Pancreas (tissue), 10 donors: ENCODE measurements at places on chromosomes 12 and 14. TPM values are rescaled to one million over a fixed set of nuclear protein-coding genes. Genes with fewer than 3 reads are reported as not detected.

GRCh38 chr12:11593013-11593412 lies 56.5 kb upstream of the ETV6 start:
- no peak overlapping the region for H3K4me3 ChIP-seq
- H3K4me1 ChIP-seq = no peaks in the 10 kb centered on the region
- no peak overlapping the region for H3K27ac ChIP-seq
- H3K27me3 ChIP-seq = no peaks in the 10 kb centered on the region
- no peak for DNase-seq

GRCh38 chr14:84584511-84584910 lies 945.4 kb upstream of the FLRT2 start:
- peaks cover 11% of the 10 kb centered on the region for H3K4me1 ChIP-seq
- DNase-seq = no peak
- no peaks in the 10 kb centered on the region for H3K27me3 ChIP-seq
- no peak overlapping the region for H3K27ac ChIP-seq

DNA sequence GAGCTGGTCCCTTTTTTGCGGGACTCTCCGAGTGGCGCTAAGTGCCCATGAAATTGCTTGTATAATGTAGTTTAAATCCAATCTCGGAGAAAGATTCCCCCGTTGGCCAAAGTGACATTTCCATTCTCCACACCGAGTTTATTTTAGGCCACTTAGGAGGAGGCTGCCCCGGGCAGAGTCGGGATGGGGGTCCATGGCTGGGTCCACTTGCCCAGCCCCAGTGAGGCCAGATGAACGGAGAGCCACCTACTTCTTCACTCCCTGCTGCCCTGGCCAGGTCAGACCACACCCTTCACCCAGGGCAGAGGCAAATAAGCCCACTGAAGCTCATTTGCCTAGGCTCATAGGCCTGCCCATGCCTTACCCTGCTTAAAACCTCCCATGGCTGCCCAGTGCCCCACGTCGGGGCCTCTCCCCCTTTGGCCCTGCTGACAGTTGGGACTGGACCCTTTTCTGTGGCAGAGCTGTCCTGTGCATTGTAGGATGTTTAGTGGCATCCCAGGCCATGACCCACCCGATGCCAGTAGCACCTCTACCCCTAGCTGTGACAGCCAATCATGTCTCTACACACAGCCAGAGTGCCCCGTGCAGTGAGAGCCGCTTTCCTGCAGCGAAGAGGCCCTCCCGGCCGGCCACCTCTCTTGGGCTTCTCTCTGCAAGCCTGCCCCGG lies 51.3 kb downstream of the FAM222A start:
- no peak overlapping the region for H3K27ac ChIP-seq
- no peaks in the 10 kb centered on the region for H3K27me3 ChIP-seq
- H3K4me1 ChIP-seq = no peaks in the 10 kb centered on the region
- no peaks in the 10 kb centered on the region for H3K36me3 ChIP-seq
- no peak for DNase-seq
- H3K4me3 ChIP-seq = no peak overlapping the region

GRCh38 chr12:108905725-108906124 lies 25.8 kb downstream of the DAO start:
- DNase-seq = no peak
- H3K27ac ChIP-seq = no peak overlapping the region
- H3K27me3 ChIP-seq = no peaks in the 10 kb centered on the region
- H3K36me3 ChIP-seq = no peaks in the 10 kb centered on the region

- H3K27ac ChIP-seq = no peak overlapping the region
- H3K4me3 ChIP-seq = no peak overlapping the region
- no peak for DNase-seq
- no peaks in the 10 kb centered on the region for H3K4me1 ChIP-seq
Measured at GRCh38 chr14:51507511-51507905, 144.2 kb upstream of the FRMD6 start.

HPD gene
- 2.8 TPM for polyA plus RNA-seq

TESPA1 gene
- polyA plus RNA-seq = 0.14 TPM

GRCh38 chr12:12817616-12818015 lies 4.5 kb downstream of the DDX47 start:
- DNase-seq = no peak
- H3K27ac ChIP-seq = no peak overlapping the region
- peaks cover 7% of the 10 kb centered on the region for H3K36me3 ChIP-seq
- no peaks in the 10 kb centered on the region for H3K27me3 ChIP-seq
- no peak overlapping the region for H3K4me3 ChIP-seq
- H3K4me1 ChIP-seq = no peaks in the 10 kb centered on the region

GRCh38 chr14:20690848-20691640 lies 2.5 kb downstream of the ANG start:
- H3K4me3 ChIP-seq = no peak overlapping the region
- peaks cover 31% of the 10 kb centered on the region for H3K4me1 ChIP-seq
- H3K36me3 ChIP-seq = no peaks in the 10 kb centered on the region
- no peaks in the 10 kb centered on the region for H3K27me3 ChIP-seq

PTPN21 gene
- 5.0 TPM for polyA plus RNA-seq

DNA sequence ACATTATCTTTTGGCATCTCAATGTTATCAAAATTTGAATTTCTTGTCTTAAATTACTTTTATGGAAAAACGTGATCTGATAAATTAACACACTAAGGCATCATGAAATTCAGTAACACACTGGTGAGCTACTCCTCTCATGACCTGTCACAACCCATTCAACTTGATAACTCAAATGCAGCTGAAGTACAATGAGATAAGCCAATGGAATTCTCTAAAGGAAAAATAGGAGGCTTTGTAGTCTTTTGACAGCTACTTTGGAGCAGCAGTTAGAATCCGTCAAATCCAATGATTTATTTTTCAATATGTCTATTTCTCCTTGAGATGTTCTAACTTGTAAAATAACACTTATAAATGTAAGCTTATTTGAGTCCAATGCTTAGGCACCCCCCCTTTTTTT lies 1029.4 kb downstream of the TRHDE start:
- H3K36me3 ChIP-seq = no peaks in the 10 kb centered on the region
- DNase-seq = no peak
- no peak overlapping the region for H3K27ac ChIP-seq
- no peaks in the 10 kb centered on the region for H3K27me3 ChIP-seq
- H3K4me3 ChIP-seq = no peak overlapping the region

RAB15 gene
- 7.5 TPM for polyA plus RNA-seq

HOXC12 gene
- polyA plus RNA-seq = not detected

PLBD1 gene
- polyA plus RNA-seq = 3.2 TPM

DNA sequence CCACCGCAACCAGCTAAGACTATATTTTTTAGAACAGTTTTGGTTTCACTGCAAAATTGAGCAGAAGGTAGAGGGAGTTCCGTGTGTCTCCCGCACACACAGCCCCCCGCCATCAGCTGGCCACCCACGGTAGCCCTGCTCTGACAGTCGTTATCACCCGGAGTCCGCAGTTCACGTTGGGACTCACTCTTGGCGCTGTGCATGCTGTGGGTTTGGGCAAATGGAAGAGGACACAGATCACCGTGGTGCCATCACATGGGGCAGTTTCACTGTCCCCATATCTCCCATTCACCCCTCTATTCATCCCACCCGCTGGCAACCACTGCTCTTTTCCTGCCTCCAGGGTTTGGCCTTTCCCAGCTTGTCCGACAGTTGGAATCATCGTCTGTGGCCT lies 31.8 kb upstream of the ULK1 start:
- H3K4me1 ChIP-seq = no peaks in the 10 kb centered on the region
- no peak overlapping the region for H3K27ac ChIP-seq
- no peak for DNase-seq
- H3K36me3 ChIP-seq = no peaks in the 10 kb centered on the region
- no peak overlapping the region for H3K4me3 ChIP-seq

SMCO2 gene
- polyA plus RNA-seq = not detected

GRCh38 chr14:81062380-81062779 lies 107.0 kb downstream of the TSHR start:
- no peaks in the 10 kb centered on the region for H3K36me3 ChIP-seq
- no peaks in the 10 kb centered on the region for H3K27me3 ChIP-seq
- DNase-seq = no peak
- H3K4me3 ChIP-seq = no peak overlapping the region

STON2 gene
- polyA plus RNA-seq = 0.76 TPM

FOXN4 gene
- 0.12 TPM for polyA plus RNA-seq

DNA sequence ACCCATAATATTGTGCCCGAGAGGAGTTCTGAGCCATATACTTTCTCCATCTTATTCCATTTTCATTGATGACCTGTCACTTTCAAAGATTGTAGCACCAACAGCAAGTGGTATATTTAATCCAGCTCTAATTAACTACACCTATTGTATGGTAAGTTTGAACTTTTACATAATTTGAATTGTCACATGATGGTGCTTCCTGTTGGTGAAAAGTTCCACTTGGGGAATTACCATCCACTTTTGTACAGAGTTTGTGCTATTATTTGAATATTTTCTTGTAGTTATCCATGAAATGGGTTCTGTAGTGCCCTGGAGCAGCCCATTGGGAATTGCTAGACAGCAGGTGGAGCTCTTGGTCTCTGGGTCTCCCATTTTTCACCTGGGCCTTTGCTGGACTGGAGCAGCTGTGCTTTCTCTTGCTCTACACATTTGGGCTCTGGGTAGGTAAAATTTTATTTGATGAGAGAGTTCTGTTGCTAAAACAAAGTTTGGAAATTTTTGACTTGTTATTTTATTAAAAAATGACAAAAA lies 3.0 kb downstream of the SMCO3 start:
- no peaks in the 10 kb centered on the region for H3K36me3 ChIP-seq
- H3K27ac ChIP-seq = no peak overlapping the region
- no peak for DNase-seq
- H3K27me3 ChIP-seq = no peaks in the 10 kb centered on the region

OLR1 gene
- polyA plus RNA-seq = 0.80 TPM

DNA sequence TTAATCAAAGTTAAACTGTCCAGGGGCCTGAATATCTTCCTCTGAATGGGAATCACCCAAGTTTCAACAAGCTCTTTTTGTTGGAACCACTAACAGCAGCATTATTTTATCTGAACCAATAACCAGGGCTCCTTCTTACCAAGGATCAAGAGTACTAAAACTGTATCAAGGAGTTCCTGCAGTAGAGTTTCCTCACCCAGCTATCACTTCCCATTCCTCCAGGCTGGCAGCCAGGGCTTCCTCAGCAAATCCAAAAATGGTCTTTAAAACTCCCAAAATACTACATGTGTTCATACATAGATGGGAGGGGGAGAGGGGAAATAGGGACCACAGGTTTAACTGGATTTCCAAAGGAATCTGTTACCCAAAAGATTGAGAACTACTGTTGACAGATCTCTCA lies 10.5 kb downstream of the FMNL3 start:
- no peaks in the 10 kb centered on the region for H3K36me3 ChIP-seq
- H3K27ac ChIP-seq = no peak overlapping the region
- no peak overlapping the region for H3K4me3 ChIP-seq
- no peak for DNase-seq

DNA sequence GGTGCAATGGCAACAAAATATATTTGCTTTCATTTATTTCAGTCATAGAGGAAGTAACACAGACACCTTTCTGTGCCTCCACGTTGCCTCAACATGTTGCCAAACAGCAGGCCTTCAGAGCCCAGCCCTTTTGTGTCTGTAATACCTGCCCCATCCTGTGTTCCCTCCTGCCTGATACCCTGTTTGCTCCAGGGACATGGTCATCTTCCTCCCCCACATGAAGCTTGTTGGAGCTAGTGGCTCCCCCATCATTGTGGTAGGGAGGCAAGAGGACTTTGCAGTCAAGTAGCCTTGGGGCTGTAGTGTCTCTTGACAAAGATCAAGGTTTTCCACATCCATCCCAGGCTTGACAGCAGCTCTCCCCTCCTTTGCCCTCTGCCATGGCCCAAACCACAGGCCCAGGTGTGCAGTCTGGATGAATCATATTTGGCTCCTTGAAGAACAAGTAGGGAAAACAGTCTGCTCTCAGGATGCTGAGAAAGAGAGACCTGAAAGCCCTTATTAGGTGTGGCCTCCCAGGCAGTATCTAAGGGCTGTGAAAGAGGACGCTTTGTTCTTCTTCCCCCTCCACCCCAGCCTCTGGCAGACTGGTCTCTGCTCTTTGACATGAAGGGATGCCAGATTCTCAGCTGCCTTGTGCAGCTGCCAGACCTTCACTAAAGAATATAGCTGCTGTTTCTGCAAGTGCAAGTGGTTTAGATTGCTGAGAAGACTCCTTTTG lies 329.0 kb downstream of the C12orf75 start:
- H3K4me1 ChIP-seq = no peaks in the 10 kb centered on the region
- H3K27ac ChIP-seq = no peak overlapping the region
- no peaks in the 10 kb centered on the region for H3K27me3 ChIP-seq
- H3K36me3 ChIP-seq = no peaks in the 10 kb centered on the region
- H3K4me3 ChIP-seq = no peak overlapping the region

- no peaks in the 10 kb centered on the region for H3K4me1 ChIP-seq
- H3K36me3 ChIP-seq = no peaks in the 10 kb centered on the region
- H3K27me3 ChIP-seq = no peaks in the 10 kb centered on the region
- DNase-seq = no peak
- H3K4me3 ChIP-seq = no peak overlapping the region
Measured at GRCh38 chr12:117046011-117046369, 53.2 kb downstream of the TESC start.

SLC25A21 gene
- 0.46 TPM for polyA plus RNA-seq

ERP29 gene
- 54.5 TPM for polyA plus RNA-seq

GALNT9 gene
- polyA plus RNA-seq = 0.09 TPM

DNA sequence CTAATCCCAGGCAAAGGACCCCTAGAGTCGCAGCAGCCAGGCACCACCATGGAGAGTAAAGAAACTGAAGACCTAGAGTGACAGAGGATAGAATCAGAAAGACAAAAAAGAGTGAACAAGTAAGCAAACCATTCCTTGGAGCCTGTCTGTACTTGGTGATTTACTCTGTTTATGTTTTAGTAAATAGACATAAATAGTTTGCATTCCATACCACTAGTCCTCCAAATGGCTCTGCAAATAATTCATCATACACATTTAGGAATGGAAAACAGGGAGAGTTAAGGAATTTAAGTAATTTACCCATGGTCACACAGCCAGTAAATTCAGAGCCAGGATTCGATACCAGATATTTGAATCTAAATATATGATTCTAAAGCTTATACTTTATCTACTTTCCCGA lies 2.8 kb downstream of the OLR1 start:
- H3K4me3 ChIP-seq = no peak overlapping the region
- DNase-seq = no peak
- H3K36me3 ChIP-seq = no peaks in the 10 kb centered on the region
- no peak overlapping the region for H3K27ac ChIP-seq

DNA sequence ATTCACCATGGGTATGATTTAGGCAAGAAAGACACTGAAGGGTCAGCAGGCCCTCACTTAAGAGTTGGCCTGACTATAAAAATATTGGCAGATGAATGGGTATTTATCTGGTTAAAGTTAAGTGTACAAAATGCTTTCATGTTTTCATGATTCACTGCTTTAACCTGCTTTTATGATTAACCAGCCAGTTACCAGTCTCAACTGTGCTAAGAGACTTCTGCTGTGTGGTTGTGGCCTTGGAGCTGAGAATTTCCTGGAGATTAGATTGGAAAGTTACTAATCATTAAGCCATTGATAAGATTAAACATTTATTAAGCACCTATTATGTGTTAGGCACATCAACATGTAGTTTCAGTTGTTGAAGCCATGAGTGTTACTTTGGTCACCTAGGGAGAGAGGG lies 68.9 kb downstream of the RASSF8 start:
- no peak overlapping the region for H3K27ac ChIP-seq
- no peak for DNase-seq
- no peaks in the 10 kb centered on the region for H3K27me3 ChIP-seq
- peaks cover 19% of the 10 kb centered on the region for H3K4me1 ChIP-seq
- no peaks in the 10 kb centered on the region for H3K36me3 ChIP-seq

SERPINA5 gene
- 67.2 TPM for polyA plus RNA-seq
